ENCODE measurements at places on chromosomes 3 and 15. TPM values are rescaled to one million over a fixed set of nuclear protein-coding genes. Genes with fewer than 3 reads are reported as not detected.

The WDR76 gene
- total RNA-seq: 68.3 TPM

The GTF2A2 gene
- 86.3 TPM for total RNA-seq

The GOLGA6D gene
- not detected for total RNA-seq

The CSNK1G1 gene
- 26.2 TPM for total RNA-seq

The CFAP44 gene
- 10.7 TPM for total RNA-seq

The UNC13C gene
- total RNA-seq: not detected

The NXPE3 gene
- total RNA-seq: 30.7 TPM

The FAM240A gene
- not detected for total RNA-seq

The SECISBP2L gene
- 34.8 TPM for total RNA-seq

The TTC21A gene
- 4.5 TPM for total RNA-seq

- no peaks in the 10 kb centered on the region for H3K4me1 ChIP-seq
- no peak overlapping the region for H3K27ac ChIP-seq
- no peaks in the 10 kb centered on the region for H3K36me3 ChIP-seq
- no peak for DNase-seq
Measured at GRCh38 chr3:174333640-174334039, 525.5 kb upstream of the NAALADL2 start.

- no peak overlapping the region for H3K27ac ChIP-seq
- H3K36me3 ChIP-seq: peaks cover 20% of the 10 kb centered on the region
- no peak for DNase-seq
- H3K27me3 ChIP-seq: peaks cover 21% of the 10 kb centered on the region
Measured at GRCh38 chr15:59366333-59367021, 6.2 kb downstream of the MYO1E start.

- no peak for DNase-seq
- H3K4me3 ChIP-seq: no peak overlapping the region
- no peaks in the 10 kb centered on the region for H3K36me3 ChIP-seq
- peaks cover 18% of the 10 kb centered on the region for H3K27me3 ChIP-seq
- no peak overlapping the region for H3K27ac ChIP-seq
Measured at GRCh38 chr15:45550436-45550835, 27.9 kb upstream of the SLC30A4 start.

DNA sequence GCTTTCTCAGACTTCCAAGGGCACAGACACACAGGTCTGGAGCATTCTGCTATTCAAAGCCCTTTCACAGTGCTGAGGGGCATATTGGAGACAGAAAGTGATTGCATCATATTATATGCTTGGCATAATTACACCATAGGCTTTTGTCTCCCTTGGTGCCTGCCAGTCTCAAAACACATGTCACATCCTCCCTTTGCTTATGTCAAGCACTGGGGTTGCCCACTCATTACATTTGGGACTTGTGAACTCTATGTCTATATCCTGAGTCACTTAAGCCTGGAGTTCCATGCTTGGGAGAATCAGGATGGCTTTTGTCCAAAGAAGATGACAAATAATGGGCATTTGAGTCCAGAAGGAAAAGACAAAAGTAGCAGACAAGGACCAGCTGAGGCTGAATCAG, 12.3 kb upstream of the PDZRN3 start:
- DNase-seq: no peak
- no peak overlapping the region for H3K4me3 ChIP-seq
- H3K27me3 ChIP-seq: no peaks in the 10 kb centered on the region
- H3K4me1 ChIP-seq: no peaks in the 10 kb centered on the region

GRCh38 chr3:59401924-59402323, 352.1 kb upstream of the CFAP20DC start:
- DNase-seq: no peak
- H3K27me3 ChIP-seq: no peaks in the 10 kb centered on the region
- no peak overlapping the region for H3K4me3 ChIP-seq
- no peaks in the 10 kb centered on the region for H3K36me3 ChIP-seq

DNA sequence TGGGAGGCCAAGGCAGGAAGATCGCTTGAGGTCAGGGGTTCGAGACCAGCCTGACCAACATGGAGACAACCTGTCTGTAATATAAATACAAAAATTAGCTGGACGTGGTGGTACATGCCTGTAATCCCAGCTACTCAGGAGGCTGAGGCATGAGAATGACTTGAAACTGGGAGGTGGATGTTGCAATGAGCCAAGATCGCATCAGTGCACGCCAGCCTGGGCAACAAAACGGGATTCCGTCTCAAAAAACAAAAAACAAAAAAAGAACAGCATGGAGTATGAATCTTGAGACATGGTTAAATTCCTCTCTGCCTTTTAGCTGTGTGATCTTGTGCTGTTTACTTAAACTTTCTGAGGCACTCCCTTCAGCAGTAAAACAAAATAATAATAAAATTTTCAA, 244.9 kb downstream of the FGF12 start:
- DNase-seq: no peak
- H3K4me1 ChIP-seq: no peaks in the 10 kb centered on the region
- peaks cover 8% of the 10 kb centered on the region for H3K27me3 ChIP-seq
- no peaks in the 10 kb centered on the region for H3K36me3 ChIP-seq
- no peak overlapping the region for H3K27ac ChIP-seq

- H3K27ac ChIP-seq: no peak overlapping the region
- peaks cover 8% of the 10 kb centered on the region for H3K4me1 ChIP-seq
- peaks cover 47% of the 10 kb centered on the region for H3K27me3 ChIP-seq
- no peak for DNase-seq
Measured at GRCh38 chr3:138429665-138430064, 4.8 kb upstream of the ESYT3 start.

- H3K4me1 ChIP-seq: peaks cover 2% of the 10 kb centered on the region
- H3K27me3 ChIP-seq: peaks cover 3% of the 10 kb centered on the region
- no peaks in the 10 kb centered on the region for H3K36me3 ChIP-seq
- DNase-seq: no peak
- no peak overlapping the region for H3K27ac ChIP-seq
Measured at GRCh38 chr3:58800940-58801339, 134.4 kb upstream of the FAM3D start.

DNA sequence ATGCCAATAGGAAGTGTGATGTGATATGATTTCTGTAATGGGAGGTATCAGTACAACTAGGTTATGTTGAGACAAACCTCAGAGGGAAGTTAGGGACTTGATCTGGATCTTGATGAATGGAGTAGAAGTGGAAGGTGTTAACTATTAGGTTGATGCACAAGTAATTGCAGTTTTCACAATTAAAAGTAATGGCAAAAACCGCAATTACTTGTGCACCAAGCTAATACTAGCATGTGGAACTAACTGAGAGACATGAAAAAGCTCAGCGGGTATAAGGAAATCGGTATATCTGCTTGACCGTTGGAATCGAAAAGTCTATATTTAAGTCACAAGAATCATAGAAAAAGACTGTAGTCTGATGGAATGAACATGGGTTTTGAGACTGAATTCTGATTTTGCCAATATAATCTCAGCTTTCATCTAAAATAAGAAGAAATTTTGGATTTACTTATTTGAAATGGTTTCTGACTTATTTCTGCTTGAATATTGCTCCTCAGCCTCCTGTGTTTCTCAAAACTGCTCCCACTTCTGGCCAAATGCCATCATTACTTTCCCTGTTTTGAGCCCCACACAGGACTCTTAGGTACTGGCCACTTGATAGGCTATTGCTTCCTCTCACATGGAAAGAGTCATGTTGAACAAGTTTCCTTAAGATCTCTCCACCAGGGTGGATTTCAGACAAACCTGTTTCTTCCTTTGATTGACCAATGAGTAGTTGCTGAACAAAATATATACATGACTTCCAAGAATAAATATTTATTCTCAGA, 271.5 kb upstream of the COL8A1 start:
- H3K4me3 ChIP-seq: no peak overlapping the region
- no peaks in the 10 kb centered on the region for H3K27me3 ChIP-seq
- H3K4me1 ChIP-seq: no peaks in the 10 kb centered on the region

GRCh38 chr3:180277041-180277440, 240.3 kb upstream of the PEX5L start:
- H3K36me3 ChIP-seq: no peaks in the 10 kb centered on the region
- H3K27ac ChIP-seq: no peak overlapping the region
- DNase-seq: no peak
- no peaks in the 10 kb centered on the region for H3K4me1 ChIP-seq
- no peak overlapping the region for H3K4me3 ChIP-seq

DNA sequence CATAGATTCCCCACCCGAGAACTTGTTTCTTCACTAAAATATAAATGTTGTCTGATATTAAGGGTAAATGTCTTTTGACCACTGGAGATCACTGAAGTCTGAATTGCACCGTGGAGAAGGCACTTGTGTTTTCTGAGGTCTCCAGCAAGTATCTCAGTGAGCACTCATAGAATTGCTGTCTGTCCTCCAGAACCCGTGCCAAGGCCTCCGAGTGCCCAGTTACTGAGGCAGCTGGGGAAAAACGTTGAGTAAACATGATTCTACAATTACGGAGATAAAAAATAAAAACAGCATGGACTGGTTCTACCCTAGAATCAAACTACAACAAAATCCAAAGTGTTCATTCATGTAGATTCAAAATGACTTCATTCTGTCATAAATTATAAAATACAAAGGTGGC, 60.0 kb downstream of the MLH1 start:
- no peak overlapping the region for H3K27ac ChIP-seq
- no peak for DNase-seq
- H3K4me1 ChIP-seq: peaks cover 1% of the 10 kb centered on the region
- H3K36me3 ChIP-seq: peaks cover 27% of the 10 kb centered on the region
- H3K4me3 ChIP-seq: no peak overlapping the region

DNA sequence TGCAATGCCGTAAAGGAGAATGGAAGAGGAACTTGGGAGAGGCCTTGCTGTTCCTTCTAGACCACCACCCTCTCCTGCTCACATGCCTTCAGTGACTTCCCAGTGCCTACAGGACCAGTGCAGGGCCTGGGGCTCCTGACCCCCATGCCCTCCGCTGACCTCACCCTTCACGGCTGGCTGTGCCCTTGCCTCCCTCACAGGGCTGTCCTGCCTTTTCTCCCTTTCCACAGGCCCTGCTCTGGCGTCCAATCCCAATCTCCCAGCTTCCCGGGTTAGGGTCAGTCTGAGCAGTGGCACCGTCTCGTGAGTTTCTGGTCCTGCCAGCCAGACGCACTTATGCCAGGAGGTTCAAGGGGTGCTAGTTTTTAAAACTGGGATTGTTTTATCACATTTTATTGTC, 110.4 kb downstream of the WNT7A start:
- DNase-seq: no peak
- no peak overlapping the region for H3K4me3 ChIP-seq
- peaks cover 11% of the 10 kb centered on the region for H3K4me1 ChIP-seq
- no peaks in the 10 kb centered on the region for H3K27me3 ChIP-seq
- H3K36me3 ChIP-seq: no peaks in the 10 kb centered on the region
- H3K27ac ChIP-seq: no peak overlapping the region

- no peaks in the 10 kb centered on the region for H3K36me3 ChIP-seq
- H3K4me3 ChIP-seq: no peak overlapping the region
Measured at GRCh38 chr3:149214702-149215101, 6.9 kb downstream of the CP start.

DNA sequence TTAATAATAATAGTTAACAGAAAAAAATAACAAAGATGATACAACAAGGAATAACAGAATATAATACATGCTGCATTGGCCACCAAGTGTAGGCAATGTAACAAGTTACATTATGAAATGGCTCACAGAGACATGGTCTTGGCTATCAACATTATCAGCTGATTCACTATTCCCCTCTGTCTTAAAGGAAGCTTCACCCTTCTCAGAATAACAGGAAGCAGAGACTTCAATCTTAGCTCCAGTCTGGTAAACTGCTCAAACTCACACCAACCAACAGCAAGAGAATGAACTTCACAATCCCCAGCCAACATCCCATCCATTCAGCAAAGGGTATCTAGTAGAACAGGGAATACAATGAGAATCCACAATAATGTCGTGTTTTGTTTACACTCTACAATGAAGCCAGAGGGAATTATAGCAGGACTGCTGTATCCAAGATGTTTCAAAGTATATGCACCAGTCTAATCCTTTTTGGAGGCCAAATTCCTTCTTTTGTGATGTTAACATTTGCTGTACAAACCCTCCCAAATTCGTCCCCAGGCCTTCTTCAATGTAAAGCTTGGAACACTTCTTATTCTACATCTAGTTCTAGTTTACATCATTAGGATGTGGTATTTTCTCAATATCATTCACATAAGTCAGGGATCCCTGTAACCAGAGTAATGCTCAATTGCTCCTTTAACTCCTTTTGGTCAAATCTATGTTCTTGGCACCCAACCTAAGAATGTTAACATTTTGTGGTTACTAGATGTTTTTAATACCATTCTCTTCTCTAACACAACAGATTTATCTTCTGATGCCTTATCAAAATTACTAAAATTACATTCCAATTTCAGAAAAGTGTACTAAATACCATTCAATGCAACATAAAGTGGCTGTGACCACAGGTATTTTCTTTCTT, 52.4 kb upstream of the CMSS1 start:
- no peaks in the 10 kb centered on the region for H3K36me3 ChIP-seq
- H3K4me3 ChIP-seq: no peak overlapping the region
- H3K27me3 ChIP-seq: peaks cover 3% of the 10 kb centered on the region

DNA sequence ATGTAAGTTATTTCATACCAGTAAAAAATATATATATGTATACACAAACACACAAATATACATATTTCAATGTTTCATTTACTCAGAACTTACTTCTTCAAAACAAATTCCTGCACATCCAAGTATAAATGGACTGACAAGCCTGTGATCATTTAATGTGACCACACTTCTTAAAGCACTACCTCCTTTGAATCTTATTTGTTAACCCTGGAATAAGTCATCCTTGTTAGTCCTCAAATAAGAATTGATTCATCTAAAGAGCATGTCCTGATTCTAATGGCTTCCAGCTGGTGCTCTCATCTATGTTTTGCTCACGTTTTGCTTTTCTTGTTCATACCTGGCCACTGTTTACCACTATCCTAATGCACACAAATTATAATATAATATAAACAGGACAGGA, 103.9 kb upstream of the UBP1 start:
- H3K4me3 ChIP-seq: no peak overlapping the region
- H3K4me1 ChIP-seq: no peaks in the 10 kb centered on the region
- DNase-seq: no peak

DNA sequence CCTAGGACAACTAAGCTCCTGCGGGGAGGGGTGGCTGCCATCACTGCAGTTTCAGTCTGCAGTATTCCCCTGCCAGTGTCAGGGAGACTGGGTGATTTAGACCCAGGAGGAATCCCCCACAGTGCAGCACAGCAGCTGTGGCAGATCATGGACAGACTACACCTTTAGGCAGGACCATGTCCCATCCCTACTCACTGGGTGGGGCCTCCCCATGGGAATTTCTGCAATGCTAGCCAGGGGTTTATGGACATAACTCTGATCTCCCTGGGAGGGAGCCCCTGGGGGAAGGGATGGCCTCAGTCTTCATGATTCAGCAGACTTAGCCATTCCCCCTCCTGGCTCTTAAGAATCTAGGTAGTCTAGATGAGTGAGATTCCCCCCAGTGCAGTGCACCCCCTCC, 130.1 kb upstream of the STAC start:
- DNase-seq: no peak
- no peaks in the 10 kb centered on the region for H3K4me1 ChIP-seq

GRCh38 chr3:140088513-140088912, 153.5 kb downstream of the CLSTN2 start:
- peaks cover 2% of the 10 kb centered on the region for H3K27me3 ChIP-seq
- H3K4me3 ChIP-seq: no peak overlapping the region
- H3K27ac ChIP-seq: no peak overlapping the region

DNA sequence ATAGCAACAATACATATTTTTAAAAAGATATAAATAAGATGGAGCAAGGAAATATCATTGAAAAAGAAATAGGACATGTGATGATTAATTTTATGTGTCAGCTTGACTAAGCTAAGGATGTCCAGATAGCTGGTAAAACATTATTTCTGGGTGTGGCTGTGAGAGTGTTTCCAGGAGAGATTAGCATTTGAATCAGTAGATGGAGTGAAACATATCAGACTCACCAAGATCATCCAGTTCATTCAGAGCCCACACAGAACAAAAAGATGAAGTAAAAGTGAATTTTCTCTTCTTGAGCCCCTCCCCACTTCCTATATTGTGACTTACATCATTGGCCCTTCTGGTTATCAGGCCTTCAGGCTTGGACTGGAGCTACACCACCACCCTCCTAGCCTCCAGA, 61.6 kb upstream of the TUSC7 start:
- DNase-seq: no peak
- no peak overlapping the region for H3K4me3 ChIP-seq
- no peaks in the 10 kb centered on the region for H3K36me3 ChIP-seq
- H3K27ac ChIP-seq: no peak overlapping the region
